ENCODE measurements at places on chromosomes 1 and 21.
A peak's percentile ranks its signal among the peaks of the same experiment; 100 is the strongest.

GRCh38 chr1:168686666-168687065 is 42.3 kb downstream of the DPT start:
- DNase-seq: no peak

DNA sequence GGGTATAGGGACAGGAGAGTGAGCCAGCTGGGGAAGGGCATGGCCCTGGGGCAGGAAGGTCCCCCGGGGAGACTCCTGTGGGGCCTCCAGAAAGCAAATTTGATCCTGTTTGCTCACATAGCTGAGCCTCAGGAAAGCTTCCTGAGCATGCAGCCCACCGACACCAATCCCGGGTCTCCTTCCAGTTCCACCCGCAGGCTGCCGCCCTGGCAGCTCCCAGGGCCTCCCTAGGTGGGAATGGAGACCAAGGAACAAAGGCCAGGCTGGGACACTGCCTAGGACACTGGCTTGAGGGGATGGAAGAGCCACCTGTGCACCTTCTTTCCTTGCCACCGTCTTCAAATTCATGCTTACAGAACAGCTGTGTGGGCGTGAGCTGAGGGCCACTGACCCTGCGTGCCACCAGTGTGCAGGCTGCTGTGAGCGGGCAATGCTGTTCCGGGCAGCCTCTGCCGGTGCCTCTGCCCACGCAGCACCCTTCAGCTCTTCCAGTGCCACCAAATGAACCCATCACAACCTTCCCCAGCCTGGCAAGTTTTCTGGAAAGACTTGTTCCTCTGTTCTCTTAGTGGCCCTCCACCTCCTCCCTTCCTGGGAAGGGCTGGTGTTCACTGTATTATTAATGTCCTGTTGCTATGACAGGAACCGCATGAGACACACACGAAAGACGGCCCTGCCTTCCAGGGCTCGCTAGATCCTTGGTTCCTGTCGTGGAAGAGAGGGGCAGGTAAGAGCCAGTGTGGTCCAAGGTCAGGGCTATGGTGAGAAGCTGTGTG is 53.6 kb downstream of the ACBD3 start:
- no peak for DNase-seq

DNA sequence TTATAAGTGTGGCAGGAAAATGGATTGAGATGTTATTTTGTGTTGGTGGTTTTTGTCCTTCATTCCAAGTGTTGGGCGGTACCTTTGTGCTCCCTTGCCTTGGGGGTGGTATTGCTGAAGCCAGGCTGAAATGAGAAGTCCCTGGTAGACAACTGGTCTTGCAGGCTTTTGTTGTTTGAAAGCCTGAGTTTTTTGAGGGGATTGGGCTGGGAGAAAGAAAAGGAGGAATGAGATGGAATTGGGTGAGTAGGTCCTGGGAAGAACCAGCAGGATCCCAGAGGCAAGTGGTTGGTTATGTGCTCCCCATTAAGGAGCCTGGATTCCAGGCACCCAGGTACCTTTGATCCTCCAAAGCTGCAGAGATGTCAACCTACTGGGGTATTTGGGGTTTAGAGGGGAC is 93.7 kb upstream of the SLC2A1 start:
- no peak for DNase-seq

DNA sequence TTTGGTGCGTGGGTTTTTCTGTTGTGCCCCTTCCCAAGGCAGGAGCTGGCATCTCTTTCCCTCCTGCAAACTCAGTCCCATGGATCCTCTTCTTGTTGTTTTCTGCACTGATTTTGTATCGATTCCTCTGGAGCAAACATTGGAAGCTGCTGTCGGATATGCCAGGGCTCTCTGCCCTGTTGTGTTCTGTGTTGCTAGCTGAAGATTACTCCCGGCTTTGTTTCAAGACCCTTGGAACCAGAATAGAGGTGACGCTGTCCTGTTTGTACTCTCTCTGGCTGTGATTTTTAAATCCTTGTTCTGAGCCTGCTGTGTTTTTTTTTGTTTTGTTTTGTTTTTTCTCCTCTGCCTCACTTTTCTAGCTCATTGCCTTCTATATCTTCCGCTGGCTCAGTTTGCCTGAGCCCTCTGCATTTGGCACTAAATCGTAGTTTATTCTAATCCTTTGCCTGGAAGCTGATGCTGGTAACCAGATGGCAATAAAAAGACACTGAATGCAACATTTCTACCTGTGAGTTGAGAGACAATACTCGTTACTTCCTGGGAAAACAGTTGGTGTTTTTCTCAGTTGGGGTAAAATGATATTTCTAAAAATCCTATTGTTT is 67.0 kb downstream of the BACH1 start:
- no peak for DNase-seq

DNA sequence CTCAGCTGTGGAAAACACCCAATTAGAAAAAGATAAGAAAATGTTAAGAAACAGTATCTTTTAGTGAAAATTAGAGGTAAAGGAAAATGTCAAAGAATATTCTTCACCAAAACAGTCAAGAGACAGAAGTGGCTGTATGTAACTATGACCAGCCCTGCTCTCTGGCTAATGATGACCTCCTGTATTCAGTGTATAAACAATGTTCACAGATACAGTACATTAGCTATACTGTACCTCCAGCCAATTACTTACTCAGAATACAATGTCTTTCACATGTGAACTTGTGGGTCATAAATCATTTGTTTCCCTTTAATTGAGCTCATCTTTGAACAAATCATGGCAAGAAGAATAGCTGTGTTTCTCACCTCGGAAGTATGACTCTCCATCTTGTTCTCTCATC is 432.0 kb downstream of the LMO4 start:
- DNase-seq: no peak

GRCh38 chr1:78003882-78004718 is 639 bp upstream of the DNAJB4 start:
- DNase-seq: peak; percentile 25

- DNase-seq: no peak
Measured at GRCh38 chr1:209704584-209704983, at the start of gene HSD11B1. TSS of gene HSD11B1 (plus strand) at chr1:209704846. CDS start at chr1:209704943, 97 bp downstream.

- no peak for DNase-seq
Measured at GRCh38 chr21:36627242-36627641, 71.7 kb upstream of the SIM2 start.

DNA sequence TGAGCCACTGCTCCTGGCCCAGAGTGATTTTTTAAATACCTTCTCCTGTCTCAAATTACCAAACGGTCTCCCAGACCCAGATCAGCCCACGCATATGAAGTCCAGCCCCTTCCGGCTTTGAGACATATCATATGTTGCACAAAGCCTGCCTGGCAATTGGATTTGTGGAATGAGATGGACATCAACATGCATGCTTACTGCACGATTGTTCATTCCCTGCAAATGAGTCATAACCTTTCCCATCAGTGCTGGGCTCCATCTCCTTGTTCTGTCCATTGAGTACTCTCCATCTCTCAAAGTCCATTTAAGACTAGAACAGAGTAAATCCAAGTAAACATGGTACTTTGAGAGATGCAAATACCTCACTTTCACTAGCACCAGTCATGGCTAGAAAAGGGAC is 612.2 kb upstream of the USP24 start:
- no peak for DNase-seq

DNA sequence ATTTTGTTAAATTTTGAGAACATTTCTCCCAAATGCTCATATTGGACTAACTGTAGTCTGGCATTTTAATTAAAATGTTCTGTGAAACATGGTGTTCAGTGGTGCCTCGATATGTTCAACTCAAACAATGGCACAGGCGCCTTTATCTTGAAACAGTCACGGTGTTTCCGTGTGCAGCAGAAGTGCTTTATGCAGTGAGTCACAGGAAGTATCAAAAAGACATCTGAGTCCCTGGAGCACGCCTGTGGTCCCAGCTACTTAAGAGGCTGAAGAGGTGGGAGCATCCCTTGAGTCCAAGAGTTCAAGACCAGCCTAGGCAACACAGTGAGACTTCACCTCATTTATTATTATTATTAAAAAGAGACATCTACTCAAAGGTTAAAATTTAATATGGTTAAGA is 52.2 kb downstream of the GREM2 start:
- DNase-seq: no peak

GRCh38 chr1:25700626-25701025 is 84.0 kb downstream of the MAN1C1 start:
- no peak for DNase-seq

DNA sequence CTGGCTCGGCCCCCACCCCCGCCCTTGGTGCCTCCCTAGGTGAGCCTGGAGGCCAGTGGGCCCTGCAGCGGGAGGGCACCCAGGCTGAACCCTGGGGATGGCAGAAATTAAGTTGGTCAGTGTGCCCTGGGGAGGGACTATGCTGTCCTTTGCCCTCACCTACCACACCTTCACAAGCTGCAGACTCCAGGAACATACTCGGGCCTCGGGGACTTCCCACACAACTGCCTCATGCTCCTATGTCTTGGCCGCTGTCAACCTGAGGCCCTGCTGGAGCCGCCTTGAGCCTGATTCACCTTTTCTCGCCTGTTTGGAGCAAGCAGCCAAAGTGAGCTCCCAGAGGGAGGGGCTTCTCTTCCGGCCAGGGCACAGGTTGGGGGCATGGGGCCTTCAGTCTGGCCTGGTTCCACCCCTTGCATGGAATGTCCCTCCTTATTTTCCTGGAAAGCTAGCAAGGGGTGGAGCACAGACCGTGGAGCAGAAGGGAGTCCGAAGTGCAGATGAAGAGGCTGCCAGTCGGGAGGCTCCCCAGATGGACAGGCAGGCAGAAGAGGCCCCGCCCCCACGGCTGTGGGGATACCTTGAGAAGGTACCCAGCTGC is 24.7 kb downstream of the KNCN start:
- DNase-seq: no peak
